Brain microvascular endothelial cell (primary cell): ENCODE measurements at places on chromosomes 6 and 20.

- no peak for DNase-seq
These were observed 322.1 kb upstream of the NT5E start for GRCh38 chr6:85127696-85128243.

DNA sequence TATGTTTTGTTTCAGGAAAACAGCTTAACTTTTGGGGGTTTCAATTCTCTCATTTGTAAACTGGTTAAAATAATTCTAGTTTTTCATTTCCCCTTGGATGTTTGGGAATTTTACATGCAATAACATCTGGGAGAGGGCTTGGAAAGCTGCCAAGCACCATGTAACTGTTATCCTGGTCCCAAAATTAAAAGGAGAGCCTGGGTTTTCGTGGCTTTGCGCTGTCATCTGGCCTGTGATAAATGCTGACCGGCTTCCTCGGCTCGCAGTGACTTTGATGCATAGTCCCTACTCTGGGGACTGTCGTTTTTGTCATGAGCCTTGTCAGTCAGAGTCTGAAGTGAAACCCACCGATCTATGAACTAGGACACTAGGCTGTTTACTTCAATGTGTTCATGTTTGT, 12.2 kb downstream of the SLC35F1 start:
- DNase-seq = no peak

DNA sequence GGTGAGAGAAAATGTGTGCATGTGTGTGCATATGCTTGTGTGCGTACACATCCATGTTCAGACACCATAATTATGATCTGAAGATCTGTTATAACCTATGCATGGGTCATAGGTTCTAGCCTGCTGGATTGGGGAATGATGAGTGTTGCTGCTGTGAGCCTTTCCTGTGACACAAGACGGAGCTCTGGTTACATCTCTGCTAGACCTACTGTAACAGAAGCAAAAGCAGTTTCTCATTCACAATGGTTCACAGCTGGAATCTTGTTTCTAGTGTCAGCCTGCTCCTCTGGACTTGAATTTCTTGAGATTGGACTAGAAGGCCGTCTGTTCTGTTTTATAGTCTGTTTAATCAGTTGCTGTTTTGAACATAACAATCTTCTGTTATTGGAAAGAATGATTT, 40.1 kb downstream of the DEFB114 start:
- no peak for DNase-seq

GRCh38 chr6:125312478-125312877, 10.7 kb upstream of the HDDC2 start:
- DNase-seq = no peak

- no peak for DNase-seq
These were observed 20.1 kb upstream of the ZNF451 start for GRCh38 chr6:57069920-57070331.

GRCh38 chr6:142935553-142936517, 9.1 kb downstream of the HIVEP2 start:
- DNase-seq = no peak

DNA sequence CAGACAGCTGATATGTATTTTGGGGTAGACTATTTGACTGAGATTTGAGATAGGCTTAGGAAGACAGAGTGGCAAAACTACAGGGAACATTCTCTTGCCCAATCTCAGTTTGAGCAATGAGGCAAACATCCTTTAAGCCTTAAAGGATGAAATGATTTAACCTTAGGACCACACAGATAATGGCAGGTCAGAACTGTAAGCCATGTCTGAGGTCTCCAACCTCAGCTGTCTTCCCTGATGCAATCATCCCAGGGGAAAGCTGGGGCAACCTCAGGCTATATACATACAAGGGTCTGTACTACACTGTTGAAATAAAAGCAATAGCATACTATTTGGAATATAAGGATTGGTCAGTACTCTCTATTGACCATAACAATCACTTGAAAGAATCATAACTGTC, 83.8 kb upstream of the NUP153 start:
- no peak for DNase-seq

DNA sequence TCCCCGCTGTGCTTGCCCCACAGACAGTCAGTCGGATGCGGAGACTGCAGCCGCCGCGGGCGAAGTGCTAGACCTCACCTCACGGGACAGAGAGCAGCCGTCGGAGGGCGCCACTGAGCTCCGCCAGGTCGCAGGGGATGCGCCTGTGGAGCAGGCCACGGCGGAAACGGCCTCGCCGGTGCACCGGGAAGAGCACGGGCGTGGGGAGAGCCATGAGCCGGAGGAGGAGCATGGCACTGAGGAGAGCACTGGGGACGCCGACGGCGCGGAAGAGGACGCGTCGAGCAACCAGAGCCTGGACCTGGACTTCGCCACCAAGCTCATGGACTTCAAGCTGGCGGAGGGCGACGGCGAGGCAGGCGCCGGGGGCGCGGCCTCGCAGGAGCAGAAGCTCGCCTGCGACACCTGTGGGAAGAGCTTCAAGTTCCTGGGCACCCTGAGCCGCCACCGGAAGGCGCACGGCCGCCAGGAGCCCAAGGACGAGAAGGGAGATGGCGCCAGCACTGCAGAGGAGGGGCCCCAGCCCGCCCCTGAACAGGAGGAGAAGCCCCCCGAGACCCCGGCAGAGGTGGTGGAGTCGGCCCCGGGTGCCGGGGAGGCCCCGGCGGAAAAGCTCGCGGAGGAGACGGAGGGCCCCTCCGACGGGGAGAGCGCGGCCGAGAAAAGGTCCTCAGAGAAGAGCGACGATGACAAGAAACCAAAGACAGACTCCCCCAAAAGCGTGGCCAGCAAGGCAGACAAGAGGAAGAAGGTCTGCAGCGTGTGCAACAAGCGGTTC, 66.4 kb downstream of the SSR1 start:
- DNase-seq = no peak

DNA sequence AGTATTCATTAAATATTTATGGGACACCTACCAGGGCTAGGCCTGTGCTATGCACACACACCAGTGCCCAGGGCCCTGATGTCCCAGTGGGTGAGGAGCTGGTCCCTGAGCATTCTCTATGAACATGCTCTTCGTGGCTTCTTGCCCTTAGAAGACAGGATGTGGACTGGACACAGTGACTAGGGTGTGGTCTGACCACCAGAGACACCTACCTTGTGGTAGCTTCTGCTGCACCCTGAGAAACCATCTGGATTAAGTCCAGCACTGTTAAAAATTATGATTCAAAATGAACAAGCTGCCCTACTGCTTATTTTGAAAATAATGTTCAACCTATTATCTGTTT, 112.9 kb upstream of the RPS6KA2 start:
- DNase-seq = no peak

GRCh38 chr20:61385731-61386130, 133.7 kb downstream of the CDH4 start:
- no peak for DNase-seq

DNA sequence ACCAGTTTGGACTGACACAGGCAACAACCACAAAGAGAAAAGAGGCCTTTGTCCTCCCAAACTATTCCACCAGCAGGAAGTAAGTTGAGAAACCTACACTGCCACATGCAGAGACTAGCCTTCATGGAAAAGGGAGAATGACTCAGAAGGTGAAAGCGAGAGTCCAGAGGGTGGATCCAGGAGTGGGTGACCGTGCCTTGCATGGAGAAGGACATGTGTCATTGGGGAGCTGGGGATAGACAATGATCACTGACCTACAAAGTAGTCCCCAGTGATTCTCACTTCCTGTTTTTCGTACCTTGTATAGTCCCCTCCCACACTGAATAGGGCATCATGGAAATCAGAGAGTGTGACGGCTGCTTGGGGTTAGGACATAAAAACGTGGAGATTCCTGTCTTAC, 91.9 kb downstream of the MYLK4 start:
- no peak for DNase-seq

DNA sequence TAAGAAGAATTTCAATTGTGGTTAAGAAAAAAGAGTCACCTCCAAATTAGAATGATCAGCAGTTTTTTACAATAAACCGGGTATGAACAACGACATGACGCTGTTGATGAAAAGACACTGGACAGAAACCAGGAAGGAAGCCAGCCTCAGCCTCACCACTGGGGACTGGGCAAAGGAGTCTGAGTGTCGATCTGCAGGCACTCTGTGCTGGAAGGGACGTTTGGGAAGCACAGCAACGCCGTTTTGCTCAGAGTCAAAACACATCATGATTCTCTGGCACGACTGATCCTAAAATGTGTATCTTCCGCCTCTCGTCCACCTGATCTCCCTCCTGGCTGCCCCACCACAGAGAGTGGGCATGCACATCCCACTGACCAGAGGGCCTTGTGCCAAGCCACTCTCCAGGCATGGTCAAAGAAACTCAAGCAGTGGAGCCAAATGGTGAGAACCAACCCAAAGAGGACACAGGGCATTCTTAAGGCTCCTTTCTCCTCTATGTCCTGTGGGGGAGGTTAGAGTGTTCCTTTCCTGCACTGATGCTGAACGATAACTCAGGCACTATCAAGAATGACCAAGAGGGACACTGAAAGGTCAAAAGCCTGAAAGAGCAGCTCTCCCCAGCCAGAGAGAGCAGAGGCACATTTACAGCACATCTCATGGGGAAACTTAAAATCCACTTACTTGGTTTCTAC, 68.8 kb downstream of the AGPAT4 start:
- no peak for DNase-seq

GRCh38 chr20:46701057-46701456, 8.4 kb upstream of the SLC2A10 start:
- DNase-seq = no peak

GRCh38 chr6:121557146-121557940, 121.9 kb downstream of the GJA1 start:
- no peak for DNase-seq

DNA sequence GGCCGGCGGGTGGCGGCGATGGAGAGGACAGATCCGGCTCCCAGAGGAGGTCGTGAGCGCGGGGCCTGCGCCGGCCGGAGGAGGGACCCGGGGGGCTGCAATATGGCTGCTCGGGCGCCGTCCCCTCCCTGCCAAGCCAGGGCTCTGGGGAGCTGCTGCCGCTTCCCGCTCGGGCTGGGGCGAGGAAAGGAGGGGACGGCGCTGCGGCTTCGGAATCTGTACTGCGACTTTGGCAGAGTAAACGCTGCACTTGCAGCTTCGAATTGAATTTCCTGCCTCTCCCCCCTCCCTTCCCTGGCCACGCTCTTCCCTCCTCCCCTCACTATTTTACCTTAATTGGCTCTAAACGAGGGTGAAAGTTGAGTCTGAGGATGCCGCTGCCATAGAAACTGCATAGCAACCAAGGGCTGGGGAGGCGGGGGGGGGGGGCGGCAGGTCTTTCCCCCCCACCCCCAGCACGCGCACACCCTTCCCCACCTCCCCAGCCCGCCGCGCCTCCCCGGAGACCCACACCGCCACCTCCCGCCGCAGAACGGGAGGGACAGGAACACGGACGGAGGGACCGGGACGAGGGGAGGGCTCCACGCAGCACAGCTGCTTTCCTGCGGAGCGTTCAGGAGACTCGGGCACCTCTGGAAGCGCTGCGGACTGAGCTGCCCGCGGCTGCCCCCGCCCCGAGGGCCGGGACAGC, 93.9 kb downstream of the RNASET2 start:
- DNase-seq = no peak

GRCh38 chr6:157513004-157513603, 132.1 kb downstream of the ZDHHC14 start:
- DNase-seq = no peak

DNA sequence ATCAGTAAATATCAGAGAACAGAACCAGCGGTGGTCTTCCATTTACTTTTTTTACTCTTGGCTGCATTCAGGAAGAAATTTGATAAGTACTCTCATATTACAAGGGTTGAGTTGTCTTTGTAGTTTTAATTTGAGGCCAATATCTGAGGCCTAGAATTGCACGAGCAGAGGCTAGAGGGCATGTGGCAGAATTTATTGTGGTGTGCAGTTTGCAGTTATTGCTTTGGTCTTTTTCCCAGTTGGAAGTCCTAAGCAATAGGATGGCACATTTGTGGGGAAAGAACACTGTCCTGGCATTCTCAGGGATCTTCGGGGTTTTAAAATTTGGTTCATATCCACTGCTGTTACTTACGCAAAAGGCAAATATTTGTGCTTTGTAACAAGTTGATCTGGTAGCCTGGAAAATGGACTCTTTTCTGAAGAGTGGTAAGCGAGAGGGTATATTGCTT, 66.0 kb downstream of the CTNNBL1 start:
- no peak for DNase-seq
